ENCODE measurements at places on chromosomes 2 and 18. TPM values are rescaled to one million over a fixed set of nuclear protein-coding genes. Genes with fewer than 3 reads are reported as not detected.

The LOXHD1 gene
- not detected for total RNA-seq

The RTP5 gene
- 0.18 TPM for total RNA-seq

The SP140 gene
- total RNA-seq: 108 TPM

The ASAP2 gene
- total RNA-seq: 0.38 TPM
